HuH-7.5 (cell line): ENCODE measurements at places on chromosomes 7 and 10.

DNA sequence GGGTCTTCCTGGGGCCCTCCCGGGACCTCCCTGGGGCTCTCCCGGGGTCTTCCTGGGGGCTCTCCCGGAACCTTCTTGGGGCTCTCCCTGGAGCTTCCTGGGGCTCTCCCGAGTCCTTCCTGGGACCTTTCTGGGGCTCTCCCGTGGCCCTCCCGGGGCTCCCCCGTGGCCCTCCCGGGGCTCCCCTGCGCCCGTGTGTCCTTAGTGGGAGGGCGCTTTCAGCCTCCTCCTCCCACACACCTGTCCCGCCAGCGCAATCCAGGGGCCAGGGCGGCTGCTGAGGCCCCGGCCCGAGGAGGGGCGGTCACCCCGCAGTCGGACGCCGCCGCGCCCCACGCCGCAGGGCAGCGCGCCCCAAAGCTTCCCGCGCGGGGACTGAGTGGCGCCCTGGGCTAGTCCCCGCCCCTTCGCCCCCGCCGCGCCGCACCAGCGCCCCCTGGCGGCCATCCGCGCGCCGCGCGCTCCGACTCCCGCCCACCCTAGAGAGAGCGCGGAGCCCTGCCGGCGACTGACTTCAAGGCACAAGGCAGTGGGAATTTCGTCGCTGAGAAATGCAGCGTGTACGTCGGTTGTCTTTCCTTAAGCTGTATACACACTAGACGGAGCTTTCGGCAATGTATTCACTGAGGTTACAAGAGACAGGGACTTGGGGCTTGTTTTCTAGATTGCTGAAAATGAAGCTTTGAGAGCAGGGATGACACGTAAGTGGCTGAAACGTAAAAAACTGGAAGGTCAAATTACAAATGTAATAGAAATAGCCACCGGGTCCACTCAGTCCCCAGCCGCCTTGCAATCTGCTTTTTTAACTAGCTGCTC is 47.1 kb downstream of the INSIG1 start:
- DNase-seq: peak; percentile 75

DNA sequence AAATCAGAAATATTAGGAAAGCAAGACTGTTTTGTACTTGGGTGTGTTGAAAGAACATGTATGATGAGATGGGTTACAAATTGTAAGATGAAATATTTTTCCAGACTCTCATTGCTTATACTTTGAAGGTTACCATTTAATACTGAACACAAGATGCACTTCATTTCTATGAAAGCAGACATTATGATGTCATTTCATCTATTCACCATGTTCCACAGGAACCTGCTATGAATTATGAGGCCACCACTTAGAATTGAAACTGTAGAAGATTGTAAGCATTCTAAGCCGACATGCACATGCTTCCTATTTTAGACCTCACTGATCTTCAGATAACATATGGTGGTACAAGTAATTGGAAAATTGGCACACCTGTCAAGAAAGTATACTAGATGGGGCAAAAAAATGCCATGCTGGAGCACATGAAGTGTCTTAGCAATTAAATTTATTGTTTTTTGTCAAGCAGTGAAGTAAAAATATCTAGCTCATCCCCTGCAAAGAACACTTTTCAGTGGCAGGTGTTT is 195.0 kb downstream of the PHF14 start:
- DNase-seq: no peak

DNA sequence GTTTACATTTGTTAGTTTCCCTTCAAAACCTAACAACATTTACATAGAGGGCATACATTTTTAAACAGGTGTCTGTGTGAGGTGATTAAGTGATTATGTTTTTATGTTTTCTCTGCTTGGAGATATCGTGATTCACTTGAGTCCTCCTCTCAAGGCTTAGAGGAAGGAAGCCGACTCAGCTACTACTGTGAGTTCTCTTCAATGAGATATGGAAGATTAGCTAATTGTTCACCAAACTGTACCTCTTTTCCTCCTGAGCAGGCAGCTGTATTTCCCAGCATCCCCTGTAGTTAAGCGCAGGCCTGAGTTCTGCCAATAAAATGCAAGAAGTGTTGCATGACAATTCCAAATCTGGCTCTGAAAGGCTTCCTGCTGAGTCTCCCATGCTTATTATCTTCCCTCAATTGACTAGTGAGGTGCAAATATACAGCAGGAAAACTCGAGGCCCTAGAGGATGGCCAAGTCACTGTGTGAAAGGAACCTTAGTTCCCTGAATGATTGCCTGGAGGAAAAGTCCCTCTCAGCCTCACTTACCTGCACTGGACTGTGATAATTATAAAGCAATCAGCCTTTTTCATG is 528.7 kb downstream of the GRM8 start:
- no peak for DNase-seq

DNA sequence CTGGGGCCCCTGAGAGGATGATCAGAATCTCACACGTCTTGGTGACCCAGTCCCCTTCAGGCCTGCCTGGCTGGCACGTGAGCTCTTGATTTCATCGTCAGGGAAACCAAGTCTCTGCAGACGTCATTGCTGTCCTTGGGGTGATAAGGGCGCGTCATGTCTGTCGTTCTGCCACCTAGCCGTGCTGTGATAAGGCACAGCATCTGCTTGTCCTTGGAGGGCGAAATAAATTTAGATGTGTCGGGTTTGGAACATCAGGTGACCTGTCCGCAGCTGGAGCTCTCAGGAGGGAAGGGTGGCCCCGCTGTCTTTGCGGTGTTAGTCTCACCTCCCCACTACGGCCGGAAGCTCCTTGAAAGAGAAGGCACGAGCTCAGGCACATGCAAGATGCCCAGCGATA is 129.2 kb downstream of the GRK5 start:
- no peak for DNase-seq

DNA sequence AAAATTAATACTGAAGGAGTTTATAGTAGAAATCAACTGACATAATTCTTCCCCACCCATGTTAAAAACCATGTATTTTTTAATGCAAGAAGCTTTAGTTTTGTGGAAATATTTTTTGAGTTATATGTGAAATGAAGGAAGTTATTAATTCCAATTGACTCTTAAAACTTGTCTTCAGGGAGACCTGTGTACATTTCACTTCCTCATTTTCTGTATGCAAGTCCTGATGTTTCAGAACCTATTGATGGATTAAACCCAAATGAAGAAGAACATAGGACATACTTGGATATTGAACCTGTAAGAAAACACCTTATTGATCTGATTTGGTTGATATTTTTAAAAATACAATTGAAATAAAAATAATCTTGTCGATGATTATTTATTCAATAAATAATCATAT is 33.3 kb downstream of the CD36 start:
- DNase-seq: no peak

GRCh38 chr7:27244488-27245123 is 2.0 kb downstream of the EVX1 start:
- DNase-seq: no peak

- DNase-seq: peak; percentile 63
These were observed 17.6 kb downstream of the ZDHHC16 start for GRCh38 chr10:97463363-97464132.

GRCh38 chr7:27576360-27576944 is 86.2 kb downstream of the HIBADH start:
- peak; percentile 11 for DNase-seq

- no peak for DNase-seq
These were observed 28.2 kb downstream of the LYZL1 start for GRCh38 chr10:29317027-29317420.

GRCh38 chr7:66907731-66908130 is 13.3 kb upstream of the TMEM248 start:
- DNase-seq: no peak

DNA sequence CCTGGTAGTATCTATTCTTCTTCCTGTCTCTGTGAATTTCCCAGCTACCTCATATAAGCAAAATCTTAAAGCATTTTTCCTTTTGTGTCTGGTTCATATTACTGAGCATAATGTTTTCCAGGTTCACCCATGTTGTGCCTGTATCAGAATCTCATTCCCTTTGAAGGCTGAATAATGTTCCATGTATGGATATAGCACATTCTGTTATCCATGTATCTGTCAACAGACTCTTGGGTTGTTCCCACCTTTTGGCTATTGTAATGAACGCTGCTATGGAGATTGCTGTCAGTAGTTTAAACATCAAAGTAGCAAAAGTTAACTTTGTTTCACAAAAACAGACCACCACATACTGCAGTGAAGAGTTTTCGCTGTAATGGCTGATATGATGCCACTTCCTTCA is 99.9 kb downstream of the NSUN6 start:
- no peak for DNase-seq

DNA sequence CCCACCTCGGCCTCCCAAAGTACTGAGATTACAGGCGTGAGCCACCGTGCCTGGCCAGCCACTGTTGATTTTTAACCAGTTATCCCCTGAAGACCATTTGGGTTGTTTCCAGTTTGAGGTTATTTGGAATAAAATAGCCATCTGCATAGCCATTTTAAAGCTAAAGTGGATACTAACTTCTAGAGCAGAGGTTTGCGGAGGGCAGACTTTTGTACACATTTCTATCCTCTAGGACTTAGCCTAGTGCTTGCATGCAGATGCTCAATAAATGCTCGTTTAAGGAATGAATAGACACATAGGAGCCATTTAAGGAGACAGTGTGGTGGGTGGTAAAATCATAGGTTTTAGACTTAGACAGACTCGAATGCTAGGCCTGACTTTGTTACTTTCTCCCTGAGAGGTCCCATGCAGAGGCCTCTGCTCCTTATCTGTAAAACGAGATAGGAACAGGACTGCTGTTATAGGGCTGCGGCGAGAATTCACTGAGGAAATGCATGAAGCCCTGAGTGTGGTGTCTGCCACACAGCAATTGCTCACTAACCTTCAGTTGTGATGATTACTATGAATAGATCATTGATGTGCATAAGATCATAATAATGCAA is 75.9 kb downstream of the PFKFB3 start:
- DNase-seq: no peak

DNA sequence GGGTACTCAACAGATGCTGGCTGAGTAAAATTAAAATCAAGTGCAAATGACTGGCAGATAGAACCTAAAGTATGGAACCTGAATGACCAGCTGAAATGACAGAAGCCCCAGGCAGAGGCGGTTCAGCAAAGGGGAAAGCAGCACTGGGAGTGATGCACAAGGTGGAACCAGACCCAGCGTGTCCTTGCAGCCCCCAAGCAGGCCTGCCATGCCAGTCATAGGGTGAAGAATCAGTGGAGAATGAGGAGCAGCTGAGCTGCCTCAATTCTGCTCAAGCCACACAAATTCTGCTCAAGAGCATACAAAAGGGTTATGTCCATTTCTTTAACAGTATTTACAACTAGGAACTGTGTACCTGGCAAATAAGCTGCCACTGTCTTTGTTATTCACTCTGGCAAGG is 8.7 kb downstream of the ACTR1A start:
- no peak for DNase-seq

- peak; percentile 59 for DNase-seq
These were observed at the start of gene JAKMIP3 for GRCh38 chr10:132065491-132066105. Gene JAKMIP3, plus strand, starts transcription at chr10:132065946. Its CDS starts 38,863 bp downstream, at chr10:132104809.

- no peak for DNase-seq
These were observed 63.4 kb upstream of the ANK3 start for GRCh38 chr10:60453036-60453435.

- DNase-seq: no peak
These were observed 125.8 kb downstream of the CACNA2D1 start for GRCh38 chr7:82317760-82318159.

DNA sequence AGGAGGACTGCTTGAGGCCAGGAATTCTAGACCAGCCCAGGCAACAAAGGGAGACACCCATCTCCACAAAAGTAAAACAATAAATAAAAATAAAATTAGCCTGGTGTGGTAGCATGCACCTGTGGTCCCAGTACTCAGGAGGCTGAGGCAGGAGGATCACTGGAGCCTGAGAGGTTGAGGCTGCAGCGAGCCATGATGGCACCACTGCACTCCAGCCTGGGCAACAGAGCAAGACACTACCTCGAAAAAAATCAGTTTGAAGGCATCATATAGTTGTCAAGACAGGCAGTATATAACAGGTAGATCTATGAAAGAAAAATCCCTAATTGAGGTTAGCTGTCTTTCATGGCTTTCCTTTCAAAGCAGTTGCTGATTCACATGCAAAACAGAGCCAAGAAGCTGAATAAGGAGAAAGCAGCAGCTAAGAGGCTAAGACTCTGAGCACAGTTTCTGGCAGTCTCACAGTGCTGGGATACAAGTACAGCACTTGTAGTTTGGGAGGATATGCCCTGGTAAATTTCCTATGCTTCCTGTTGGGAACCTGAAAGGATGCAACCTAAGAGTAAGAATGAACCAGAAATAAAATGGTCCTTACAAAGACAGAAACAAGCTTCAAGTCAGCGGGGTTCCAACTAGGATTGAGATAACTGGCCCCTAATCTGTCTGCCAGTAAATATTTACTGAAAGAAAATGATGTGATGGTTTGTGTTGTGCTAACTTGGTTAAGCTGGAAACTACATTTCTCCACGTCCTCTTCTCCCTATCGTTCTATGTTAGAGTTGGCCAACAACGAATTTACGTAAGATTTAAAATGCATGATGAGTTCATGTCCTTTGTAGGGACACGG is 368.5 kb upstream of the HPS1 start:
- DNase-seq: no peak

DNA sequence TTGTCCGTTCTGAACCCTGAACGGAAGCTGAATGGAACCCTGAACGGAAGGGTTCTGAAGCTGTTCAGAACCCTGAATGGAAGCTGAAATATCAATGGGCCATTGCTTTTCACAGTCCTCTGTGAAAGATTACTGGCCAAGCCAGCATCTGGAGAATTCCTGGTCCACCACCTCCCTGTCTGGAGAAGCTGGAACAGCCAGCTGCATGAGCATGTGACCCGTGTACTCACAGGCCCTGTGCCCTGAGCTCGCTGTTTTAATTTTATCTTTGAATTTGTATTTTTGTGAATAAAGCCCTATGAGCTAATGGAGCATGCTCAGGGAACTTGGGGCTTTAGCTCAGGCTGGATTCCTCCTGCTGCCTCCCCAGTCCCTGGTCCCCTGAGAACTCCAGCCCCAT is 37.2 kb downstream of the HTRA1 start:
- no peak for DNase-seq

GRCh38 chr7:142152076-142152475 is 40.6 kb downstream of the MGAM2 start:
- DNase-seq: no peak

GRCh38 chr10:116728526-116729096 is 13.8 kb downstream of the HSPA12A start:
- DNase-seq: no peak
